IPS DF 6.9 (cell line): ENCODE measurements at places on chromosomes 12 and 14.

DNA sequence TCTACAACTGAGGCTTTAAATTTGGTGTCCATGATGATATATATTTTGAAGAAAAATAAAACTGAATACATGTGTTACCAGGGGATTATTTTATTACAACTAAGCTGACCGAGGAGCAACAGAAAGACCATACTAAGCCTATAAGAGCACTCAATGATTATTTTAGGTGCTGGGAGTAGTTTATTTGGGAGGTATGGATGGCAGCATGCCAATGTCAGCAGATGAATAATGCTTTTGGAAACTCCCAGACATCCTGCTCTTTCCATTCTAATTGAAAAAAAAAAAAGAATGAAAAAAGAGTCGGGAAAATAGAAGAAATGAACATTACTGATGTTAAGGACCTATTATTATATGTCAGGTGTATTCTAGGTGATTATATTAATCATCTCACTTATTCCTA, 441.2 kb downstream of the BTG1 start:
- DNase-seq = no peak

DNA sequence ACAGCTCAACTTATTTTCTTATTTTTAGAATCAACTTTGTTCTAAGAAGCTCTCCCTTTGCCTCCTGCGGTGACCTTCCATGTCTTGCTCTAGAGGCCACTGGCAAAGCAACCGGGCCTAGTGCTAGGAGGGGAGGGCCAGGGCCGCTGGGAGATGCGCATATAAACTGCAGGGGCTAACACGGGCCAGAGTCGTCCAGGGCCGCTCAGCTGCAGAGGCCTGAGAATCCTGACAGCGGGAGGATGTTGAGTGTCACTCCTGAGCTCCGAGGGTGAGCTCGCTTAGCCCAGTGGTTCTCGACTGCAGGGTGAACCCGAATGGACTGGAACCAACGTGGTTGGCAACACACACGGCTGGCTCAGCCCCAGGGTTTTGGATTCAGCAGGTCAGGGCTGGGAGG, 6.5 kb upstream of the PIWIL1 start:
- no peak for DNase-seq

DNA sequence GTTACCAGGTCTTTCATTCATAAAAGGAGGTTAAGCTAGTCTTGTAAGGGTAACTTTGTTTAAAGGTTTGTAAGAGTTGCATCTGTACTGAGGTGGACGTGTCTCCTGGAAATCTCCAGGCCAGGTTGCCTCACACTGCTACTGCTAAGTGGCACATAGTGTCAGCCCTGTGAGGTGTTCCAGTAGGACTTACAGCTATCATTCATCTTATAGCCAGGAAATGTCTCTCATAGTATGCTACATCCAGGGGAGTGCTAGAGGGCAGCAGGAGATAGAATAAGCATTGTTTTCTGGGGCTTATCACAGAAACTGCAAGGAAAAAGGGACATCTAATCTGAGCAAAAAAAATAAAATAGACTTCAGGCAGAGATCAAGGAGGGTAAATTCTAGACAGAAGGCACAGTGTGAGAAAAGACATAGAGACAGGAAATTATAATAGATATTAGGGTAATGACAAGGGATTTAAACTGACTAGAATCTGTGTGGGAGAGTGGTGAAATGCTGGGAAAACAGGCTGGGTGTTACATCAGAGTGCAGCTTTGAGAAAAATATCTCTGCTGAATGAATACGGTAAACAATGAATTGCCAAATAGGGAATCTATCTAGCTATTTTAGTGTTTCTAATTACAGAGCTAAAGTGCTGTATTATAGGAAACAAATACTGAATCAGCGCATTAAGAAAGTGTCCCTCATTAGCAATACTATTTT, 205.1 kb upstream of the ABCD2 start:
- DNase-seq = no peak

DNA sequence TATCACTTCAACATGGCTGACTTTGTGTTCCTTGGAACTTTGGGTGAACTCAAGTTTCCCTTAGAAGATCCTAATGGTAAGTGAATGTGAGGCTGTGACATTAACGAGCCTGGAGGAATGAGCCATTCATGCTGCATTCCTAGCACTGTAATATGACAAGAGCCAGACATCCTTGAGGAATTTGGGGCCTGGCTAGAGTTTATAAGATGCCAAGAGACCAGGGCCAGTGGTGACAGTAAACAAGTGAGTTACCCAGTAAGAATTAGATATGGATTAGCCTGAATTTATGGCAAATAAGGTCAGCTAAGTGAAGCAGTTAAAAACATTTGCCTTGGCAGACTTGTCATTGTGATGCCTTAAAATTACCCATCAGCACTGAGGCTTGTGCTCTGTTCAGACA, 232.4 kb downstream of the AKAP6 start:
- no peak for DNase-seq

- DNase-seq = no peak
Observed at GRCh38 chr12:56602239-56602638, 27.9 kb downstream of the BAZ2A start.
